ENCODE measurements at places on chromosomes 12 and 14.
A peak's percentile ranks its signal among the peaks of the same experiment; 100 is the strongest.

GRCh38 chr12:92482599-92482998 is 220.2 kb upstream of the PLEKHG7 start:
- no peak for DNase-seq

DNA sequence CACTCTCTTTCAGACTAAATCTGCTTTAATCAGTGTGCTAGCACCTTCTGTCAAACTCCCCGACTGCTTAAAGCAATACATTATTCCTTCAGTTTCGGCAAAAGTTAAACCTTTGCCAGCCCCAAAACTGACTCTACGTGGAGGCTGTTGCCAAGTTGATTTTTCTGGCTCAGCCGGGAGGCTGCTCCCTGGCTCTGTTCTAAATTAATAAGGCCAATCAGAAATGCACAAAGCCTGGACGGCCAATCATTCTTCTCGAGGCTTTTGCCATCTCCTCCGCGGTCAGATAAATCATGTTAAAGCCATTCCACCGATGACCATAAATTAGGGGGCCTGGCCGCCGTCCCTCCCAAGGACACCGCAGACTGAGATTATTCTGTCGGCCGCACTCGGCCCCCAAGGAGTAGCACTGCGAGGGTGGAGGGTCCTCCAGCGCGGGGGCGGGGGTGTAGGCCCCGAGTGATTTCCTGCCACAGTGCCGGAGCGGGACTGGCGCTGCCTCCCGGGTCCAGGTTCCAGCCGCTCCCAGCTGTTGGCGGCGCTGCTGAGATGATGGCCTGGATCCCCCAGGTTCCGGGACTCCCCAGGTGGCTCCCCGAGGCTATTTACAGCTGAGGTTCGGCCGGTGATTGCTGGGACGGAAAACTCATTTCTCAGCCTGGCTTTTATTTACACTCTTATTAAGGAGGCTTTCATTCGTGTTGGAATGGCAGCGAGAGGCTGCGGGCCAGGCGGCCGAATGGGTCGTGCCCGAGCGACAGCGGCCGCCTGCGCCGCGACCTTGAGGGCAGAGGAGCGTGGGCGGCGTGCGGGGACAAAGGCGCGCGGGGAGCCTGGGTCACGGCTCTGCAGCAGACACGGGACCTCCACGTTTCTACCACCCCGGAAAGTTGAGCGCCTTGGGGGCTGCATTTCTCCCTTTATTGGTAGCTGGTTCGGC is 165.1 kb downstream of the MON2 start:
- peak; percentile 75 for DNase-seq

DNA sequence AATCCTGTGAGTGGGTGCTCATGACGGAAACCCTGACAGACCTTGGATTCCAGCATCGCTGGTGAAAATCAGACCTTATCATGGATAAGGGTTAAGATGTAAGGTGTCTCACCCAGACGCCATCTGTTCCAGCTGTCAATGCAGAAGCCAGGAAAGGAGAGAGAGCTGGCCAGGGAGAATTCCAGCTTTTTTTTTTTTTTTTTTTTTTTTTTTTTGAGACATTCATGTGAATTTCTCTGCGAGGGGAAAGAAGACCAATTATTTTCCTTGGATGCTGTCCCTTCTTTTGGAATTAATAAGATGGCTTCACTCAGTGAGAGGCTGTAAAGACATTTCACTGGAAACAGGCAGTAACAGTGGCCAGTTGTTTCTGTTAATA is 1.8 kb downstream of the TRAF3 start:
- no peak for DNase-seq

- DNase-seq: no peak
These were observed 182.9 kb upstream of the GRIN2B start for GRCh38 chr12:14164266-14164665.

GRCh38 chr14:68020999-68021663 is 201.6 kb downstream of the RAD51B start:
- DNase-seq: peak; percentile 71

DNA sequence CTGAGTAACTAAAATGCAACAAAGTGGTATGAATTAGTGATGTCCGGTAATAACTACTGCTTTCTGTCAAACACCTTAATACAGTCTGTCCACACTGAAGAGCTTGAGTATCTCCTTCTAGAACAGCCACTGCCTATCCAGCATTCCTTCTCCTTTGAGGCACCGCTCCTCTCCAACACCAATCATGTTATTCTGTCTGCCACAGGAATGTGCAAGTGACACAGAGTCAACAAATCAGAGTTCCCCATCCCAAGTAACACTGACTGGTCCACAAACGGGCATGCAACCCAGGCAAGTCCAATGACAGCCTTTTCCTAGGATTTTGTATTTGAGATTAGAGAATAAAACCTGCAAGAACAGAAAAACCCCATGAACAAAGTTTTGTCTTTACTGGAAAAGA is 3.8 kb downstream of the GXYLT1 start:
- DNase-seq: no peak

DNA sequence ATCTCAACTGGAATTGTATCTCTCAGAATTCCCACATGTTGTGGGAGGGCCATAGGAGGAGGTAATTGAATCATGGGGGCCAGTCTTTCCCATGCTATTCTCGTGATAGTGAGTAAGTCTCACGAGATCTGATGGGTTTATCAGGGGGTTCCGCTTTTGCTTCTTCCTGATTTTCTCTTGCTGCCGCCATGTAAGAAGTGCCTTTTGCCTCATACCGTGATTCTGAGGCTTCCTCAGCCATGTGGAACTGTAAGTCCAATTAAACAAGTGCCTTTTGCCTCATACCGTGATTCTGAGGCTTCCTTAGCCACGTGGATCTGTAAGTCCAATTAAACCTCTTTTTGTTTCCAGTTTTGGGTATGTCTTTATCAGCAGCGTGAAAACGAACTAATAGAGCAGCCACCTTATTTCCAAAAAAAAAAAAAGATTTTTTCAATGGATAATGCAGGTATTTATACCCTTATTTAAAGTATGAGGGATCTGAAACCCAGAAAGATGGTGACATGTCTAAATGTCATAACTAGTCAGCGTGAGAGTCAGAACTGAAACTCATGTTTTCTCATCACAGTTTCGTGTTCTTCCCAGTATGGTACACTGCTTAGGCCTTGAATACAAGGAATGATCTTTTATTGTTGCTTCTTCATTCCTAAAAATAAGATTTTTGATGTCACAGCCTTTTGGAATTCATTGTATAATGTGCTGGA is 89.6 kb downstream of the ERC1 start:
- no peak for DNase-seq

DNA sequence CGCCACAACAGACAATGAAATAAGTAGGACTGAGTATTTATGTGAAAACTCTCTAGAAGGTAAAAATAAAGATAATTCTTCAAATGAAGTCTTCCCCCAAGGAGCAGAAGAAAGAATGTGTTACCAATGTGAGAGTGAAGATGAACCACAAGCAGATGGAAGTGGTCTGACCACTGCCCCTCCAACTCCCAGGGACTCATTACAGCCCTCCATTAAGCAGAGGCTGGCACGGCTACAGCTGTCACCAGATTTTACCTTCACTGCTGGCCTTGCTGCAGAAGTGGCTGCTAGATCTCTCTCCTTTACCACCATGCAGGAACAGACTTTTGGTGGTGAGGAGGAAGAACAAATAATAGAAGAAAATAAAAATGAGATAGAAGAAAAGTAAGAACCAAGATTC is 82.7 kb downstream of the VEZT start:
- DNase-seq: no peak

DNA sequence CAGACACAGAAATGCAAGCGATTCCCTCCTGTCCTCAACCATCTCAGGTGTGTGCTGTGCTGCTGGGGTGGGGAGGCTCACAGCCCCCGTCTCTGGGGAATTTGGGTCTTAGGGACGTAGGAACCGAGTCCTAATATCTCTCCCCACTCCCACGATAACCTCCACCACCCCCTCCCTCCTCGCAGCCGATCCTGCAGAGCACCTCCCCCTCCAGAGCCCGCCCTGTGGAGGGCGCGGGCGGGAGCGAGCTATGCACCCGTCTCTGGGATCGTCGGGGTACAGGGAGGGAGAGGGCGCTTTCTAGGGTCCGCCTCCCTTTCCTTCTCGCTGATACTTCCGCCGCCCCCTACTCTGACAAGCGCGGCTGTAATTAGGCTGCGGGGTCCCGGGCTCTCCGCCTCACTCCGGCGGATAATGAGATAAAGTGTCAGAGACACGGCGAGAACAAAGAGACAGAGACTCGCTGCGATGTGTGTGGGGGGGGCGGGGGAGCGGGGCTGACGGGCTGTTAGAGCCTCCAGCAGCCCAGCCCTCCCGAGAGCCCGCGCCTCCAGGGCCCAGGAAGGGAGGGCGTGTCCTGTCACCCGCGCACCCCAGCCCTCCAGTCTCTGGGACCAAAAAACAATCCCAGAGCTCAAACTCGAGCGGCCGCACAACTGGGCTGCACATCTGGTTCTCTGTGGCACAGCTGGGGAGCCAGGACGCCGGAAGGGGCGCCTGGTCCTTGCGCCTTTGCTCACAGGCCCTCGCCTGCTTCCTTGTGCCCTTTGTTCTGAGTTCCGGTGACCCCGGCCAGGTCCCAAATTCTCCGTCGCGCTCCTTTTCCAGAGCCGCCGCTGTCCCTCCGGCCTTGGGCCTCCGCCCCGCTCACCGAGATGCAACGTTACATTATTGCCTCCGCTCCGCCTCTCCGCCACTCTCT is 8.7 kb downstream of the SHMT2 start:
- DNase-seq: peak; percentile 49

DNA sequence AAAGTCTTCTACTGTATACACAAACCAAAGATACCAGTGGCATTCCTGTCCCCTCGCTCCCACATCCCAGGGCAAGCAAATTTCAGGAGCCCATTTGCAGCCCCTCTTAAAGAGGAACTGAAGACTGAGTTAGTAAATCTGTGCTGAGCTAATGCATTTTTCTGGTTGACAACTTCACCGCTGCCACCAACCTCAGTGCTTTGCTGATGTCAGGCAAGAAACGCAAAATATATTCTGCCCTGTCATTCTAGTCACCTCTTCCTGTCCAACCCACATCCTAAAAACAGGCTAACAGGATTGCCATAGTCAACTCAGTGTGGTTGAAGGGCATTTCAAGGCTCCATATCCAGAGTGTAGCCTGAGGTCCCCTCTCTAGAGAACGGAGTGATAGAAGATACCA is 59.4 kb upstream of the FICD start:
- no peak for DNase-seq

DNA sequence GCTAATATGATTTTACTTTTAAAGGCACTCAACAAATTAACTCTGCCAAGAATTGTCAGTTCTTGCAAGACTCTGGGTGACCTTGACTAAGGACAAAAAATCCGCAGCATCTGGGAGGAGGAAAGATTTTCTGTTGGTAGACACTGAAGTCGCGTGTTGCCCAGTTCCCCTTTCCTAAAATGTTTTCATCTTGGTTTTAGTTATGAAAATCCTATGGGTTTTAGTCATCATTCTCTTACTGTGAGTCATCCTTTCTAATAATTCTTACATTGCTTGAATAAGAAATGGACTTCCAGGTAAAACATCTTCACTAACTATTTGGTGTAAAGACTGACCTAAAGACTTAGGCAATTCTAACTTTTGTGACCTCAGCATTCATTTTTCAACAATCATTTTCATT is 9.1 kb downstream of the GSG1 start:
- no peak for DNase-seq

DNA sequence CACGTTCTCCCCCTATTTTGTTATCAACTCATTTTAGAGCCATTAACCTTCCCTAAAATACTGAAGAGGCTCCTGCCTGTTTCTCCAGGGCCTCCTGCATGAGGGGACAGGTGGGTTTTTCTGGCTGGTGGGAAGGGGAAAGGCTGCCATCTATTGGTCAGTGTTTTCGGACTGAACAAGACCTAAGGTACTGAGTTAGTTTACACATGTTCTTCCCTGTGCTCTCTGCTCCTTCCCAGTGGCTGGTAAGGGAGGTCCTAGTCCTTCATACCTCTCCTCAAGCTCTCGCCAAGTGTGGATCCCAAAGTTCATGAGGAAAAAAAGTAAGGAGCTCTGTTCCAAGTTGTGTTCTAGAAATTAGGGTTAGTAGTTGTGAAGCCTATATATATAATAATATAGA is 357.5 kb downstream of the FSCB start:
- DNase-seq: peak; percentile 66

DNA sequence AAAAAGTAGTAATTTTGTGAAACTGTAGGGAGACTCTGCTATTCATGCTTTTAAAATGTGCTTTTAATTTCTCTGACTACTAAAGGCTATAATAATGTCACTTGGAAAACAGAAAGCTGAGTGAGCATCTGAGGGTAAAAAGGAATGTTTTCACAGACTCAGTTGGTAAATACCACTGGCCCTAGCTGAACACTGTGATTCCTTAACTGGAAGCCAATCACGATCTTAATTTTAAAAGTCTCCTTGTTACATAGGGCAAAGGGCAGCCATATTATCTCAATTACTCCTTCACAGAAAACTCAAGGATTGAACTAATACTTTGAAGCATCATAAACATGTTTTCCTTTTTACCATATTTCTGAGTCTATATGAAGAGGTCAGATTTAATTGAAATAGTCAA is 41.9 kb downstream of the PAWR start:
- DNase-seq: no peak

- DNase-seq: no peak
These were observed 22.1 kb downstream of the DACT1 start for GRCh38 chr14:58659846-58660245.

- DNase-seq: no peak
These were observed 12.8 kb downstream of the STX2 start for GRCh38 chr12:130826151-130826801.

GRCh38 chr12:47004634-47005033 is 74.8 kb upstream of the PCED1B start:
- DNase-seq: no peak

- DNase-seq: no peak
These were observed 92.9 kb downstream of the BBS10 start for GRCh38 chr12:76255281-76255680.

GRCh38 chr14:91418387-91419043 is 895 bp upstream of the CCDC88C start:
- peak; percentile 76 for DNase-seq

DNA sequence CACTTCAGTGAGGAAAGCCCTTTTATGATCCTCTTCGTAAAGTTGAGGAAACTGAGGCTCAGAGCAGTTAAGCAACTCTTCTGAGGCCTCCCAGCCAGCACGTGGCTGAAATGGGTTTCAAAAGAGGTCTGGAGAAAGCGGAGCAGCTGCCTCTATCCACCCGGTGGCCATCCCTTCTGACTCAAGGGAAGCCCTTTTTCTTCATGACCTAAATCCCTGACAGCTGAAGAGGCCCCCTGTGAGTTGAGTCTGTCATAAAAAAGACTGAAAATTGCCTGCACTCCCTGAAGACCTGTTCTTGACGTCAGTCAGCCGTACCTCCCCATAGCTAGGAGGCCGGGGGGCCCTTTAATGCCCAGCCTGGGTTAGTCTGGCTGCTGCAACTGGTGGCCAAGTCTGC is 10.7 kb downstream of the CMKLR1 start:
- DNase-seq: no peak

DNA sequence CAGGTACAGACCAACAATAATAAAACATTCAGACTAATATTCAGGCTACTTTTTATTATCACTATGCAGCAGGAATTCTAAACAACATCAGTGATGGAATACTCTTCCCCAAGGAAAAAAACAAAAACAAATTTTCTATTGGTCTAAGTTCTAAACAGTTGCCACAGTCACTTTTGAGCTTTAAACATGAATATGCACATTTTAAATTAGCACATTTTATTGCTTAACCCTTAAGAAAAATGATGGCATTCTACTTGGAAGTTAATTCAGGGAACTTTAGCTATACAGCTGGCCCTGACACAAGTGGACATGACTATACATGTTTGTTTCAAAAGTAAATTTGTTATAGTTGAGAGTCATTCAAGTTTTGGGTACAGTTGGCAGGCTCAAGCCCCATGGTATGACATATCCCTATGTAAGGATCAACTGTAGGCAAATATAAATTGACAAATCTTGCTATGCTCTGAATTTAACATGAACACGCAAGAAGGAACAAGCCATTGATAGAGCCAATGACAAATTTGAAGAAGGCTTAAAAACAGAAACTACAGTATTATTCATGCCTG is 224.3 kb upstream of the AMIGO2 start:
- no peak for DNase-seq
